Renal cortex interstitium (tissue), 15 donors: ENCODE measurements at places on chromosomes 1 and 21. TPM values are rescaled to one million over a fixed set of nuclear protein-coding genes. Genes with fewer than 3 reads are reported as not detected.

The GSTM1 gene
- polyA plus RNA-seq = 105 TPM

The DENND2D gene
- 22.6 TPM for polyA plus RNA-seq

The TMEM81 gene
- 3.3 TPM for polyA plus RNA-seq

The CHIA gene
- not detected for polyA plus RNA-seq

The BLACAT1 gene
- 3.2 TPM for polyA plus RNA-seq

The F13B gene
- polyA plus RNA-seq = not detected

The DYNLT4 gene
- polyA plus RNA-seq = not detected

The HNRNPR gene
- 260 TPM for polyA plus RNA-seq

The PRR9 gene
- not detected for polyA plus RNA-seq

The EPHA8 gene
- 2.3 TPM for polyA plus RNA-seq

The GJA5 gene
- 16.2 TPM for polyA plus RNA-seq

The B4GALT2 gene
- 29.5 TPM for polyA plus RNA-seq

The A3GALT2 gene
- 0.16 TPM for polyA plus RNA-seq

The LPAR3 gene
- polyA plus RNA-seq = 1.1 TPM

The PPIAL4G gene
- polyA plus RNA-seq = 0.09 TPM

The CFAP141 gene
- not detected for polyA plus RNA-seq

The GCSAML gene
- polyA plus RNA-seq = 0.44 TPM

The S100A7A gene
- polyA plus RNA-seq = not detected

The CR1 gene
- polyA plus RNA-seq = 18.0 TPM

The EXTL1 gene
- polyA plus RNA-seq = 1.7 TPM

The ACTL8 gene
- polyA plus RNA-seq = not detected

The CACHD1 gene
- polyA plus RNA-seq = 58.2 TPM

The FNDC10 gene
- 3.2 TPM for polyA plus RNA-seq
